ENCODE measurements at places on chromosomes 13 and 19.

GRCh38 chr19:51029718-51030117, 3.3 kb upstream of the KLK11 start:
- no peak for DNase-seq

GRCh38 chr19:39927076-39927475, 7.4 kb downstream of the FCGBP start:
- DNase-seq, result no peak

- no peak for DNase-seq
Measured at GRCh38 chr19:34393629-34394028, 10.6 kb upstream of the PDCD2L start.

DNA sequence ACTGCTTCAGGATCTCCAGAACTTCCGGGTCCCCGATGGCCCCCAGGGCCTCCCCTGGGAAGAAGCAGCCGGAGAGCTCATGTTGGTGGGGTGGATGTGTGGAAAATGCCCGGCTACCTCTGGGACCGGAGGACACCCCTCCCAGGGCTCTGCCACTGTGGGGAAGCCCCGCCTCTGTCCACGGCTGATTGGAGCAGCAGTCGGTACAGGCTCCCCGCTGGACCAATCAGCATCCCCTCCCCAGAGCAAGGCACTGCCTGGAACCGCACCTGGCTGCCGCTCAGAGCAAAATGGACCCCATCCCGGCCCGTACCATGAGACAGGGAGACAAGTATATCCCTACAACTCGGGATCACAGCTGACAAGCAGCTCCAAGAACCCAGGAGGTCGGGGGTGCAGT, 6.4 kb downstream of the DOHH start:
- DNase-seq, result no peak

DNA sequence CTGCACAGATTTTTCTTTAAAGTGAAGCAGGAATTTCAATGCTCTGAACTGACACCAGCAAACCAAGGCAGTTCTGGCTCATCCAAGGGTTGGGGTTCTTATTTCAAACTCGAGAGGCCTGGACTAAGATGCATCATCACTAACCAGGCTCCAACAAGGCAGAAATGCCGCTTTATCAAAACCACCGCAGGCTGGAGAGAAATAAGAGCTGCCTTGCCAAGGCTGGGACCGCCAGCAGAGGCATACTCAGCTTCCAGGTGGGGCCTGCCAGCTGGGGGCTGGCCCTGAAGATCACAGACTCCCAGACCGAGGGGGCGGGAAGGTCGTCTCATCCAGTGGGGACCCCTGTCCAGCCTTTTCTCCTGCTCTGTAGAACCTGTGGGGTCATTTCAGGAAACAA, 37.4 kb upstream of the GAS6 start:
- peak; percentile 21 for DNase-seq

- no peak for DNase-seq
Measured at GRCh38 chr19:35350591-35350990, 2.9 kb downstream of the FFAR1 start.

- no peak for DNase-seq
Measured at GRCh38 chr13:35810321-35810720, 320.9 kb downstream of the DCLK1 start.

All from iris pigment epithelial cell (primary cell).